ENCODE measurements at places on chromosomes 7 and 10.

GRCh38 chr7:91165006-91165845 is 99.0 kb upstream of the FZD1 start:
- DNase-seq, result no peak

- peak; percentile 85 for DNase-seq
These were observed 544 bp downstream of the GPRIN2 start for GRCh38 chr10:46555713-46556514.

- peak; percentile 65 for DNase-seq
These were observed 90.7 kb upstream of the C1QL3 start for GRCh38 chr10:16612115-16612980.

DNA sequence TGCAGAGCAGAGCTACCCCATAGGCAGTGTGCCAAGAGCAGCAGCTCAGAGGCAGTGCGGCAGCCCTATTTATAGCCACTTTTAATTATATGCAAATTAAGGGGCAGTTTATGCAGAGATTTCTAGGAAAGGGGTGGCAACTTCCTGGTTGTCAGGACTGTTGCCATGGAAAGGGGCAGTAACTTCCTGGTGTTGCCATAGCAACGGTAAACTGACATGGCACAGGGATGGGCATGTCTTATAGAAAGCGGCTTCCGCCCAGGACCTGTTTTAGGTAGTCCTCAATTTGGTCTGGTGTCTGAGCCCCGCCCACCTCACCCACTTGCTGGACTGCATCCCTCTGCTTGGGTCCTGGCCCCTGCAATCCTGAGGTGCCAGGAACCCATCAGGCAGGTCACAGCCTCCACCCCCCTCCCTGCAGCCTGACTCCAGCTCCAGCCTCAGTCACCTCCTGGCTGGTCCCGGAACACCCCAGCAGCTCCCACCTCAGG is 115.8 kb downstream of the TMEM130 start:
- no peak for DNase-seq

- DNase-seq, result no peak
These were observed 110.0 kb upstream of the MYO3A start for GRCh38 chr10:25824050-25824449.

DNA sequence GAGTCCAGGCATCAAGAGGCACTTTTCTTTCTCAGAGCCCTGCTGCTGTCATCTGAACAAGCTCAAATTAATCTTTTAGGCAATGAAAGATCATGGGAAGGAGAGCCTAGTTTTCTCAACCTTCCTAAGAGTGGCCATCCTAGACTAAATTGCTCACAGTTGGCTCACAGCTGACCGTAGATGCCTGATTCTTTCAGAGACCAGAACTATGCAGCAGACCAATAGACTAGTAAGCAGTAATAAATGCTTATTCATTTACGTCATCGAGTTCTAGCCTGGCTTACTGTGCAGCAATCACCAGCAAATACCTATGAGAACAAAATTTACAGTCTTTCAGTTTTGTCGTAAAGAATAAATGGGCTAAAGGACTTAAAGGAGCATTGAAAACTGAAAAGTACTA is 602.9 kb upstream of the GHITM start:
- DNase-seq, result no peak

GRCh38 chr10:68153473-68154210 is 44.4 kb downstream of the MYPN start:
- peak; percentile 94 for DNase-seq

GRCh38 chr10:123559823-123560092 is 106.4 kb upstream of the GPR26 start:
- DNase-seq, result peak; percentile 43

DNA sequence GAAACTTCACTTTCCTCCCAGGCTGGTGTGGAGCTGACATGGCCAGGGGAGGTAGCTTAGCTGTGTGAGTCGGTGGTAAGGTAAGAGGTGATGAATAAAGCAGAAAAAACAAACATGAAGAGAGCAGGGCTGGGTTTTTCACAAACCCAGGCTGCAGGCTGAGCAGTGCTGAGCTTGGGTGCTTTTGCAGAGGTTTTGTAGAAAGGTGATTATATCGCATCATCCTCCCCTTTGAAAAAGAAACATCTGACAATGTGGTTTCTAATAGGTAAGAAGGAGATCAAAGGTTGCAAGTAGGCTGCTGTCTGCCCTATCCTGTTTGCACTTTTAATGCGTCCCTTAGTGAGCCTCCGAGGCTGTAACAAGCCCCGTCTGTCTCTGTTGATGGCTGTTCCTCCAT is 69.6 kb upstream of the GRM8 start:
- no peak for DNase-seq

DNA sequence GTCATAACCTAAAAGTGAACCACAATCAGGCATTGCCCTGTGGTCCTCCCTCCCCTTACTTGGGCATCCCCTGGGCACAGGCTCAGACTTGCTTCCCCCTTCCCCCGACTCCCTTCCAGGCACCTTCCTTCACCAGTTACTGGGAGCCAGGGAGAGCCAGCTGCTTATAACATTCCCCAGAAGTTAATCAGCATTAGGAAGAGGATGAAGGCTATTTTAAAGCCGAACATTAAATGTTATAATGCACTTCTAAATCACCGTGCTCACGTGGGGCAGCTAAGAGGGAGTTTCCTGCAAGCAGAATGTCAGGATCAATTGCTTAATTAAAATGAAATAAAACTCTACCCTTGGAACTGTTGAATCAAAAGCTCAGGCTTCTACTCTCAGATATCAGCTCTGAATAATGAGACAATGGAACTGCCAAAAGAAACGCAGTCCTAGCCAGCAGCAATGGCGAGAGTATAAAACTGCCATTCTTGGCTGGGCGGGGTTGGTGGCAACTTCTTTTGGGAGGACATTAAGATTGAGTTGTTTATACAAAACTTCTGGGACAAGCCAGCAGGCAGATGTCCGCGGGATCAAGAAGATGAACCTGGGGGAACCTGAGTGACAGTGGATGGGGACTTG is 169.5 kb downstream of the FANK1 start:
- no peak for DNase-seq

- no peak for DNase-seq
These were observed 543 bp downstream of the HMX3 start for GRCh38 chr10:123136221-123136805.

- peak; percentile 36 for DNase-seq
These were observed 30.9 kb downstream of the CAMK2B start for GRCh38 chr7:44294325-44295069.

DNA sequence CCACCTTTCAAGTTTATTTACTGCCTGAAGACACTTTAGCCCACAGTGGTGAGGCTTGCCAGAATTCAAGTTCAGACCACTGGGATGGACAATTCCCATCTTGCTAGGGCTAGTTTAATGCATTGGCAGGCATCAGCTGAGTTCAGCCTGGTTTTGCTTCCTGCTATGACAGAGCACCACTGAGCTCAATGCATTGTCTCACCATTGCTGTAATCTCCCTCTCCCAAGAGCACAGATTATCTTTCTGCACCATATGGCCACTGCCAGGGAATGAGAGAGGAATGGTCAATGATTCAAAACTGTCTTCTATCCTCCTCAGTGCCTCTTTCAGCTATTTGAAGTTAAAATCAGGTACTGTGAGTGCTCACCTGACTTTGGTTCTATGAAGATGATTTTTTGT is 160.8 kb downstream of the XPNPEP1 start:
- no peak for DNase-seq

DNA sequence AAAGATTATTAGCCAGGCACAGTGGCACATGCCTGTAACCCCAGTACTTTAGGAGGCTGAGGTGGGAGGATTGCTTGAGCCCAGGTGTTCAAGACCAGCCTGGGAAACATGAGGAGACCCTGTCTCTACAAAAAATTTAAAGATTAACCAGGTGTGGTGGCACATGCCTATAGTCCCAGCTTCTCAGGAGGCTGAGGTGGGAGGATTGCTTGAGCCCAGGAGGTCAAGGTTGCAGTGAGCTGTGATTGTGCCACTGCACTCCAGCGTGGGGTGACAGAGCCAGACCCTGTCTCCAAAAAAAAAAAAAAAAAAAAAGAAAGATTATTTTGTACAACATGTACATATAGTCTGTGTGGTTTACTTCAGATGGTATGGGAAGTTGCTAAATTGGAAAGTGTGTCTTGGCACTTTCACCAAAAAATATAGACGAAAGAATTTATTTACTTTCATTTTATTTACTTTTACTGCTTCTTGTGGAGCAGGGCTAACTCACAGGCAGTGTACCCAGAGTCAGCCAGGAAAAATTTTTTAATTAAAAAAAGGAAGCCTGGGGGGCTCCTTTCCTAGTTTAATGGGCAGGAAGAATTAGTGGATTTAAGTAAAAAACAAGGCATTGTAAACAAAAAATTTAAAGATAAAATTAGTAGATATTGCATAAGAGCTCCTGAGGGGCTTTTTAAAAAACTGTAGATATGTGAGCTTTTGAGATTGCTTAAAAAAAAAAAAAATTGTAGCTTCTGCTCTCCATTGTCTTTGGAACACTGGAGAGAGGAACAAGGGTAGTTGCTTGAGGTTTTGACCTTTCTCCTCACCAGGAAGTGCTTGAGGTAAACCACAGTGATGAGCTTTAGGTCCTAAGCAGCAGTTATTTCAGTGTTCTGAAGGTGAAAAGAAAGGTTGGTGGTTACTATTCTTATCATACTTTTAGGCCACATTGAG is 44.6 kb upstream of the VDAC2 start:
- no peak for DNase-seq

GRCh38 chr10:74518061-74518460 is 308.3 kb upstream of the KAT6B start:
- no peak for DNase-seq

DNA sequence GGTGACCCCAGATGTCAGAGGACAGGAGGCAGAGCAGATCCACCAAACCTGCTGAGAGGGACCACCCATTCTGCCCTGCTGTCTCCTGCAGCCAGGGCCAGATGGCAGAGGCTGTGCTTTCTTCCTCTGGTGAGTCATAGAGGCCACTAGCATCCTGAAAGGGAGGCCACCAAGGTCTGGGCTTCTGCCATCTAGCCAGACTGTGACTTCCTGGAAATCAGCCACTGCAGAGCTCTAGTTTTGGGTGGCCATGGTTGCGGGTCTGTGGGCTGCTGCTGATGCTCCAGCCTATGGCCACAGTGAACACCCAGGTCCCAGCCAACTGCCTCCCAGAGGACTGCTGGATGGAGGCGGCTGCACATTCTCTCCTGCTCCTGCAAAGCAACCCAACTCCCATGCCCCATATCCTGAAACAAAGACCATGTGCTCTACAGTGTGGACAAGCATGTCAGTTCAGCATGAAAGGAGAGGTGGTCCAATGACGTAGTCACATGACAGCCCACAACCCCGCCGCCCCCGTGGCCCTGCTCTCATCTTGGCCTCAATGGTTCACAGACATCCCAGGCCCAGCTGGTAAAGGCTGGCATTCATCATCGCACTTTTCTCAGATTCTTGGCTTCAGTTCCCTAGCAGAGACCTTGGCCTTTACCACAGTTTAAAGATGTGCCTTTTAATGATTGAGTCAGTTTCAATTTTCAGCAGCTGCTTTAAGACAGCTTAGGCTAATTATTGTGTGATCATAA is 73.9 kb upstream of the CXCL12 start:
- DNase-seq, result peak; percentile 40

DNA sequence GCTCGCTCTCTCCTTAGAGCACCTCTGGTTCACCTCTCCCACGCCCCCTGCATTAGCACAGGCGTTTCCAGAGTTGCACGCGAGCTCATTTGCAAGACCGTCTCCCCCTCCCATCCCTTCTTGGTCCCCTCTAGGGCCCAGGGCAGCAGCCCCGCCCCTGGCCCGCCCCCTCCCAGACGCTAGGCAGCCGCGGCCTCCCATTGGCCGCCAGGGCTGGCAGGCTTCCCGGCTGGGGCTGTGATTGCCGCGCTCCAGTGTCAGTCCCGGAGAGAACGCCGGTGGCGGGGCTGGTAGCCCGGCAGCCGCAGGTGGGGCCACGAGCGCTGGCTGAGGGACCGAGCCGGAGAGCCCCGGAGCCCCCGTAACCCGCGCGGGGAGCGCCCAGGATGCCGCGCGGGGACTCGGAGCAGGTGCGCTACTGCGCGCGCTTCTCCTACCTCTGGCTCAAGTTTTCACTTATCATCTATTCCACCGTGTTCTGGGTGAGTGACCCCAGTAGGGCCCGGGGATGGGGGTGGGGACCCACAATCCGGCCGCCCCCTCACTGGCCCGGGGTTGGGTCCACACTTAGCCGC is at the start of gene TSPAN15:
Gene TSPAN15 (plus strand): TSS at position 257 of the 575 bp plus-strand sequence. CDS start 130 bp downstream, at position 387.
- DNase-seq, result peak; percentile 97

- peak; percentile 86 for DNase-seq
These were observed 15.2 kb upstream of the PPP2R2D start for GRCh38 chr10:131885391-131886165.

GRCh38 chr10:124470544-124471434 is 9.2 kb downstream of the LHPP start:
- DNase-seq, result no peak

GRCh38 chr7:7159063-7159658 is 23.2 kb upstream of the C1GALT1 start:
- DNase-seq, result no peak

DNA sequence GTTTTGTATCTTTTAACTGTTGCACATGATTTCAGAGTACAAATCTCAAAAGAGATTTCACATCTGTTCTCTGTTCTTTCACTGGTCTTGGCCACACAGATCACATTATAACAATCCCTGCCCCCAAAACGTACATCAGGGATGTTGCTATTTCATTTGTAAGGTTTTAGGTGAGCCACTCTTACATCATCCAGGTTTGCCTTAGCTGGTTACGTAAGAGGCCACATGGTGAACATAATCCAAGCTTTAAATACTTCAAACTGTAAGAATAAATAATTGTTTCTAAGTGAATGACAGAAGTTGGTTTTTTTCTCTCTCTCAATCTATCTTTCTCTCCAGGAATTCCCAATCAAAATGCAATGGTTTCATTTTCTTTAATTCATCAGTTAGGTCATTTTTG is 245.9 kb upstream of the HGF start:
- no peak for DNase-seq

DNA sequence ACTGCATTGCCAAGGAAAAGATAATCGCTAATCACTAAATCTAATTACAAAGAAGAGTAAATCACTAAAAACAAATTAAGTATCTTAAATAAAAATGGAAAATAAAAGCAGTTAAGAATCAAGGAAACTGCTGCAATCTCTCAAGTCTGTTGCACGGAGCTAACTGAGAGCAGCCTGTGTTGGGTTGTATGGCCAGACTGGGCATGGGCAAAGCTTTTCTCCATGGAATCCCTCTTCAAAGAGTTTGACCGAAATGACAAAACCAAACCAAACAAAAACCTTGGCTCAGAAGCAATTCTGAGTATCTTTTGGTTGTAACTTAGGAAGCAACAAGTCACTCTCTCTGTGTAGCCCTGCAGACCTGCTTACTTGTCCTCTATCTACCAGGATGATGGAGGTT is 78.8 kb downstream of the CELF2 start:
- DNase-seq, result no peak

GRCh38 chr10:115918812-115919211 is 354.2 kb downstream of the GFRA1 start:
- no peak for DNase-seq

GRCh38 chr10:78852466-78853240 is 216.1 kb upstream of the ZMIZ1 start:
- peak; percentile 61 for DNase-seq

All from islet precursor cell (in vitro differentiated cells).